ENCODE measurements at places on chromosomes 1 and 21. TPM values are rescaled to one million over a fixed set of nuclear protein-coding genes. Genes with fewer than 3 reads are reported as not detected.

Gene TNFRSF8
- total RNA-seq = 0.54 TPM

Gene OR2AK2
- 3.0 TPM for total RNA-seq

Gene TFAP2E
- 0.54 TPM for total RNA-seq

- DNase-seq = no peak
Measured at GRCh38 chr1:29540801-29541357, 304.6 kb downstream of the PTPRU start.

DNA sequence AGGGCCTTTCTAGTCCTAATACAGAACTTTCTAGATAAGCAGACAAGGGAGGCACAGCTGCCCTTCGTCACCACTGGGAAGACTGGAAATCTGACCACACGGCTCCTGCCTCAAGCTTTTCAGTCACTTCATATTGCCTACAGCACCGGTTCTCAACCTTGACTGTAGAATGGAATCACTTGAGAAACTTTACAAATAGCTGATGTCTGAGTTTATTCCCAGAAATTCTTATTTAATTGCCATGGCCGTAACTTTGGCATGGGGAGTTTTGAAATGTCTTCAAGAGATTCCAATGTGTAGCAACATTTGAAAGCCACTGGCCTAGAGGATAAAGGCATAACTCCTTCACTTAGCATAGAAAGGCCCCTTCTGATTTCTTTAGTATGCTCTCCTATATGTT lies 42.4 kb upstream of the STMN1 start:
- DNase-seq = no peak

DNA sequence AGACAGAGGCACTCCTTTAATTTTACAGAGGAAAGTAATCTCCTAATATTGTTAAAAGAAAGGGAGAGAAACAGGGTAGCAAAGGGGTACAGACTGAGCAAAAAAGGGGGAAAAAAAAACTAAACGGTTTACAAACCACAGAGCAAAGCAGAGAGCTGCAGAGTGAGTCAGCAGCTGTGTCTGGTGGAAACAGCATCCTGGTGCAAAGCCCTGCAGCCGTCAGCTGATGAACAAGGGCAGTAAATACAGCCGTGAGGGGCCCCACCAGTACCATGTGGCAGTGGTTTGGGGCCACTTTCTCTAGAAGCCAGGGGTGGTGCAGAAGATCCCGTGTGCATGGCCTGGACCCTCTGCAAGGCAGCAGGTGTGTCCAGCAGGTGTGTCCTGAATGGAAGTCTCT lies 111.3 kb downstream of the ERG start:
- DNase-seq = no peak

GRCh38 chr21:25568246-25568645 lies 39.0 kb downstream of the MRPL39 start:
- peak; percentile 4 for DNase-seq

DNA sequence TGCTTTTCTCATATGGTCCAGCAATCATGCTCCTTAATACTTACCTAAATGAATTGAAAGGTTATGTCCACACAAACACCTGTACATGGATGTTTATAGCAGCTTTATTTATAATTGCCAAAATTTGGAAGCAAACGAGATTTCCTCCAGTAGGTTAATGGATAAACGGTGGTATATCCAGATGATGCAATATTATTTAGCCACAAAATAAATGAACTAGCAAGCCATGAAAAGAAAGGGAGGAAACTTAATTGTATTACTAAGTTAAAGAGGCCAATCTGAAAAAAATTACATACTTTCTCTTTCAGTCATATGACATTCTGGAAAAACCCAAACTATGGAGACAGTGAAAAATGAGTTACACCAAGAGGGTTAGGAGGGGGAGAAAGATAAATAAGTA lies 76.3 kb upstream of the LRRC7 start:
- DNase-seq = no peak

All from cerebellum (tissue), 4 donors.